LoVo (cell line): ENCODE measurements at places on chromosomes 7 and 10.

GRCh38 chr7:132618271-132618955 is 42.1 kb upstream of the PLXNA4 start:
- DNase-seq, result no peak

GRCh38 chr10:88073682-88074081 is 210.3 kb downstream of the PTEN start:
- DNase-seq, result no peak

- no peak for DNase-seq
These were observed 18.1 kb downstream of the RAB11FIP2 start for GRCh38 chr10:118028619-118029018.

DNA sequence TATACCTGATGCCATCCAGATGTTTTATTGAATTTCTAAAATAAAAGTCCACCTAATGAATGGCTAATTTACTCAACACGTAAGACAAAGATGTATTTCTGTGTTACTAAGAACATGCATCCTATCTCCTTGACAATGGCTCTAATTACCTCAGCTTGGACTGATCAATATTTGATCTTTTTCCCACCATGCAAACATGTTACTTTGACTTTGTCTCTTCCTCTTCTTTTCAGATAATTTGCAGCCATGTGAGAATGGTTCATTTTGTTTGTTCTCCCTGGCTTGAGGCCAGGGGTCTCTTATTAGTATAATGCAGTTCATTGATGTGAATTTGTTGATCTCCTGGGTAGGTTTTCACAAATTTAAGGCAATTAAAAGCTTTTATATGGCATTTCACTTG is 302.1 kb downstream of the ADK start:
- no peak for DNase-seq

DNA sequence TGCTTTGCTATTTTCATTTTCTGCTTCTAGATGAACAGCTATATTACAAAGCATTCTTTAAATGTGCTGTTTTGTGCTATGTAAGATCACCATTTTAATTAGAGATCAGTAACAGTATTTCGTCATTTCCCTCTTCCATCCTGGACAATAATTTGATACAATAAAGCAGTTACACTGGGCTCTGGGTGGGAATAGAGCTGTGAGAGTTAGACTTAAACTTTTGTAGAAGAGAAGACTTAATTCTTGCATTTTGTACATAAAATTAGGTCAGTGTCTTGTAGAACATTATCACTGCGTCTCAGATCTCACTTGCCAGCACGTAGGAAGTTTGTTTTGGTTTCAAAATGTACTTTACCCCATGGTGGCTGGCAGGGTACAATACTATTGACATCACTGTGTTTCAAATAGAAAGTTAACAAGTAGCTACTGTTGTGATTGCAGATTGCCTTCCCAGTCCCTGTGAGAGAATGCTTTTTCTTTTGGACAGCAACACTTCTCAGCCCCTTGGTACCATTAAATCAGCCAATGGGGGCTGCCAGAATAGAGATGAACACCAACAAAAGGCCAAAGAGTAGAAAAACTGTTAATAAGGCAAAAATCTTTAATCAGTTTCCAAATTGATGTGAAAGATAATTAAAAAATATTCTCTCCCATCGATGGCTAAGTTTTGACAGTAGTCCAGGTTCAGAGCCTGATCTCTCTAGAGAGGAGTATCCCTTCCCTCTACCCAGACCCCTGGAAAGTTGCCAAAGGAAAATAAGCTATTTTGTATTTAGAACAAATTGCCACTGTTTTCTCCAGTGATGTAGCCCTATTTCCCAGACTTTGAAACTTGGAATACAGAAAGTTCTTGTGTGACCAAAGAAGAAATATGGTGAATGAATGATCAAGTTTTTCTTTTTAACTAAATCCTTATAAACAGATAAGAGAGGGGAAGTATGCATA is 35.1 kb downstream of the SMNDC1 start:
- no peak for DNase-seq

DNA sequence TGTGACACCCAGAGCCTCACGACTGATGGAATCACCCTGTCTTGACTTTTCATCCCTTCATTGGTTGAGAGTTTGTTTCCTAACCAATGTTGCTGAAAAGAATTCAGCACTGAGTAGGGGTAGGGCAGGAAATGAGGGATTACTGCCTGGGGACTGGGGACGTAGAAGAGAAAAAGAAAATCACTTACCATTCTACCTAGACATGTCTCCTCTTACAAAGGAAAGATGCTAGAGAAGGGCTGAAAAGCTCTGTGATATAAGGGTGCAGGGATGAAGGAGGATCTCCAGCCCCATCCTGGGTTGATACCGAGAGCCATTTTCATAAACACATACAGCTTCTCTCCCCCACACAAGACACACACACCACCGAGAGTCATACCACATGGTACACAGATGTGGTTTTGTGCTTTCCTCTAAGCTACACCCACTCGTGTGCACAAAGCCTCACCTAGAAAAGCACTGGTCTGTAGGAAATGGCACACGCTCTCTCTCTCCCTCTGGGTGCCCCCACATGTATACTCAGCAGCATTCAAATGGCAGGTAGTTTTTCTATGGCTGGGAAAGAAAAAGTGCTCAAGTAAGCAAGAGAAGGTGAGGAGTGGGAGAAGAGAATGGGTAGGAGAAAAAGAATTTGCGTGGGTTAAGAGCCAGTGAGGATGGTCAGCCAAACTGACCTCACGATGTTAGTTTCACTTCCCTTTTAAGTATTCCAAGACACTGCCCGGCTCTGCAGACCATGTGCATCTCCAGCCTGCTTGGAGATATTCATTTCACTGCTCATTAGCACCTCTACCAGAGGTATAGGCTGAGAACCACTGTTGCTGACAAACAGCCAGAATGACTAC is 85.8 kb downstream of the CALD1 start:
- no peak for DNase-seq

DNA sequence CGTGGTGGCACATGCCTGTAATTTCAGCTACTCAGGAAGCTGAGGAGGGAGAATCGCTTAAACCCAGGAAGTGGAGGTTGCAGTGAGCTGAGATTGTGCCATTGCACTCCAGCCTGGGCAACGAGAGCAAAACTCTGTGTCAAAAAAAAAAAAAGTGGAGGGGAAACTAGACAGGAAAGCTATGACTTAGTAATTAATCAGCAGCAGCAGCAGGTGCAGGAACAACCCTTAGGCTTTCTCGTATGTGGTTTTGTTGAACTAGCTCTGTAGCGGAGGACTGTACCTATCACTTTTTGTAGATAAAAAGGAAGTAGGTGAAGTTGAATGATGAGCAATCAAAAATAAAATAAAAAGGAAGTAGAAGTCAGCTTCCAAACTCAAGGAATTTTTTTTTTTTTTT is 76.9 kb upstream of the KMT2C start:
- no peak for DNase-seq

- no peak for DNase-seq
These were observed 422.8 kb downstream of the KCNMA1 start for GRCh38 chr10:77214799-77215198.

- DNase-seq, result no peak
These were observed 50.8 kb downstream of the ZRANB1 start for GRCh38 chr10:124992462-124993344.

GRCh38 chr7:120959929-120960484 is 9.4 kb downstream of the ING3 start:
- no peak for DNase-seq

DNA sequence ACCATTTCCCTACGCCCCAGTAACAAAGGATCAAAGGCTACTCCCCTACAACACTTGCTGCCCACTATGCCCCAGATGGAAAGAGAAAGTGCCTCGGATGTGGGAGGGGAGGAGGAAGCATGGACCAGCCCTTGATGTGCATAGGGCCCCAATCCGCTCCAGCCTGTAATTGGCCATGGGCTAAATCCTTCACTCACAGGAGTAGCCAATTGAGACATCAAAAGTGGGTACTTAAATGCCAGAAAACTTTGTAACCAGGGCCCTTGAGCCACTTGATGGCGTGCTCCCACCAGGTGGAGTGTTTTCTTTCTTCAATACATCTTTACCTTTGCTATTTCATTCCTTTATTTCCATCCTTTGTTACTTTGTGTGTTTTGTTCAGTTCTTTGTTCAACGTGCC is 500.5 kb upstream of the LRRN3 start:
- DNase-seq, result no peak

DNA sequence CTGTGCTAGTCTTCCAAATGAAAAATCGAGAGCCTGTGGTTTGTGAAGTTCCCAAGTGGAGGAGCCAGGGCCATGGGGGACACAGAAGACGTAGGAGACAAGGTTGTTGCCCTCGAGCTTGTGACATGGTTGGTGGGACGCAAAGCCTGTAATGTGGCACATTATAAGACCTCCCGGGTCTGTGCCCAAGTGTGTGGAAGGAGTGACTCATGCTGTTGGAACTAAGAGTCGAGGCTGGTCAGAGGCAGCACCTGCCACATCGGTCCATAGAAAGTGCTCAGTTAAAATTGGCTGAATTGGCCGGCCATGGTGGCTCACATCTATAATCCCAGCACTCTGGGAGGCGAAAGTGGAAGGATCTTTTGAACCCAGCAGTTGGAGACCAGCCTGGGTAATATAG is 27.0 kb upstream of the PODXL start:
- DNase-seq, result no peak
